Stimulated activated CD8-positive, alpha-beta memory T cell treated with anti-CD3 and anti-CD28 coated beads, Interleukin-7, amount 100 ng/mL, for 4 hours (primary cell): ENCODE measurements at places on chromosomes 2 and 18.

GRCh38 chr2:144426981-144427479 lies 92.9 kb downstream of the ZEB2 start:
- DNase-seq: no peak

DNA sequence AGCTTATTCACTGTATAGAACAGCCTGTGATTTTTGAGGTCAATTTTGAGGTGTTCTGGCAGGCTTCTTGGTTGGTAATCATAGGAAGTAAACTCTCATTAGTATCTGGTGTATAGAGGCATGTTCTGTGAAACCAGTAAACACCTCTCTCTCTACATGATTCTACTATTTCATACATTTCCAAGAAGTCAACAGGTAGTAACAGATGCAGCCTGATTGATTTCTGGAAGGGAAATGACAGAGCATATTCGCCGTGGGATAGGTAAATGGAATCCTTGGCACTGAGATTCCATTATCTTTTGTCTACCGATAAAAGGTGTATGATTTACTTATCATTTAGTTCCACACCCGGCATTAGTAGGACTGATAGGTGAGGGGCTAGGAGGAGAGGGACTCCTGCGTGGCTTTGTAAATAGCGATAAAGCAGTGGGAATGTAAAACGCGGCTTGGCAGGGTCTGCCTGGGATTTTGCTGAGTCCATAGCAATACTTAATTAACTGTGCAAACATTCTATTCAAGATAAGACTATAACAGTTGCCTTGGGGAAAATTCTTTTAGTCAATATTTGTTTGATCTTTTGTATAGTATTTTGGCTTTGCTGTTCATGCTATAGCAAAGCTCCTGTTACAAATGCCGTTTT lies 32.3 kb downstream of the LYPD6B start:
- no peak for DNase-seq

DNA sequence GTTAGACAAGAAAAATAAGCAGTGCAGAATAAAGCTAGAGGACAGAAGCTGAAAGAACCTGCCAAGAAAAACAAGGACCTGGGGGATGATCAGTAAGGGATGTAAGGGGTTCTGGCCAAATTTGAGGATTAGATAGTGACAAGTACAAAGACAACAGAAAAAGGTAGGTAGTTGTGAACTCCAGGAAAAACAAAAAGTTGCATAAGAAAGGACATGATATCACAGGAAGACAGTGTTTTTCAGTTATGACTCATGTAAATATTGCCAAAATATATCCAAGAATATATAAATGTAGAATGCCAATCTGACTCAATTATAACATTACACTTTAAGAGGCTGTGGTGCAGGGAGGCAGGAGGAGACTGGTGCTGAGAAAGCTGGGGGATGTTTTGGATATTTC lies 209.8 kb upstream of the SH3BP4 start:
- DNase-seq: no peak

DNA sequence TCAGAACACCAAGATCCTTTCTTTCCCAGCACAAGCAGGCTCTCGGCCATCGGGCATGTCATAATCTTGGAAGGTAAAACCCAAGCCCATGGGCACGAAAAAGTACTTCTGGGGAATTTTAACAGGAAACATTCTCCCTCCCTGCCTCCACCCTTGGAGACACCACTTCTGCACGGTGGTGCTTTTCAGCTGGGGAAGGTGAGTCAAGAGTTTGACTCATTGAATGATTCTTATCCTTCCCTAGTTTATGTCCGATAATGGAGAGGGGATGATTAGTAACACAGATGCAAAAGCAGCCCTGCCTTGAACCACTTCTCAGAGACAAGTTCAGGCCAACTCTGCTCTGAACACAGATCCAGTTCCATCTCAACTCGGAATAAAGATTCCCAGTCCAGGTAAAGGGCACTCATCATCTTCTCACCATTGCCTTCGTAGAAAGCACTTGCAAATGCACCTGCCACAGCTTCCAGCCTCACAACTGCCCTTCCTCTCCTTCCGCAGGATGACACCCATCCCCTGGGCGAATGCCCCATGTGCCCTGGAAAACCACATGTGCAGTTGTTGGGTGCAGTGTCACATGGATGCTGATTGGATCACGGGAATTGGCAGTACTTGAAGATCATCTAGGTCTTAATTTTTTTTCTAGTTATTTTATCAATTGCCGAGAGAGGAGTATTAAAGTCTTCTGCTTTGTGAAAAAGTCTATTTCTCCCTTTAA lies 136.2 kb downstream of the PXDN start:
- DNase-seq: no peak

DNA sequence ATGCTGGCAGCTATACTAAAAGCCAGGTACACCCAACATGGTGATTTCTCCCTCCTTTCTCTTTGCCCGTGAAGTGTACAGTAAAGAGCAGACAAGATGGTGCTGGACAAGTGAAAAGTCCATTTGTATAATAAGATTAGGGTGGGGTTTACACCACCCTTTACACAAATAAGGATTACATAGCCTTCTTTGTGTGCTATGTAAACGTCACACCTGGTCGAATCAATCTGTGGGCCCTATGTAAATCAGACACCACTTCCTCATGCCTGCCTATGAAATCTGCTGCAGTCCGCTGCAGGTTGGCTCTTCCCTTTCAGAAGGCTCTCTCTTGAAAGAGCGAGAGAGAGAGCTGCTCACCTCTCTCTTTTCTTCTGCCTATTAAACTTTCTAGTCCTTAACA lies 1054.3 kb upstream of the SLC39A10 start:
- DNase-seq: no peak

- no peak for DNase-seq
These were observed 8.9 kb downstream of the INPP4A start for GRCh38 chr2:98453531-98453930.

GRCh38 chr2:196459539-196459938 lies 180.0 kb upstream of the CCDC150 start:
- no peak for DNase-seq

GRCh38 chr2:60958361-60958760 lies 59.2 kb upstream of the PEX13 start:
- no peak for DNase-seq

GRCh38 chr18:42413870-42414269 lies 458.8 kb downstream of the PIK3C3 start:
- no peak for DNase-seq

DNA sequence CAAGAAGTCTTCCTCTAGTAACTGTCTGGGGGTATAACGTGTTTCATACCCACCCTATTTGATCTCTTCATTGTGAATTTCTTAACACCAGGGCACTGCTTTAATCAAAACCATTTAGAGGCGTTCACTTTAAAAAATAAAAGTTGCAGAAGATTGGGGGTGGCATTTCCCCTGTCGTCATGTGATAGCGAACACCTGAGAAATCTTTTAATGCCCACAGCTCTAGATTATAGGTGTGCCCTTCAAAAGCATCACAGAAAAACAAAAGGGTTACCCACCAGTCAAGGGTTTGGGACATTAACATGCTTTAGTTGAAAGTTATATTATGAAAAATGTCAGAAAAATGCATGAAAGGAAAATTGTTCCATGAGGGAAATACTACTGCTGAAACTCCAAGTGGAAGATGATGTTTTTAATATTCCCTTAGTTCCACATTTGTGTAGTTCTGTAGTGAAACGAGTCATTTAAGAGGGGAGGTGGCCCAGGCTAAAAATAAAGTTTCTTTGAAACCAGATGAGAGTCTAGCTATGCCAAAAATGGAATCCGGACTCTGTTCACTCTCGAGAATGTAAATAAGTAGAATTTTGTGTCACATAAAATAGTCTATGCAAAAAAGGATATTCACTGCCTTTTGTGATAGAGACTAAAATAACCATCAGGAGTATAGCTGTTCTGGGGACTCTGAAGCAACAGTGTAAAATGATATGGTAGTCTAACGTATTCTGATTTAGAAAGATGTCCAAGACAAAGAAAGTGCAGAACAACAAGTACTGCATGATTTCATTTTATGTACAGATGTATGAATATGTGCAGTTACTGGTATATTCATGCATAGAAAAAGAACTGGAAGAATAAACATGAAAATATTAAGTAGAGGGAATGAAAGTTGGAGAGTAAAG lies 95.3 kb downstream of the TMEM247 start:
- DNase-seq: no peak

GRCh38 chr18:39494211-39494896 lies 1928.8 kb upstream of the CELF4 start:
- no peak for DNase-seq

GRCh38 chr18:78586586-78586985 lies 393.0 kb upstream of the SALL3 start:
- no peak for DNase-seq

DNA sequence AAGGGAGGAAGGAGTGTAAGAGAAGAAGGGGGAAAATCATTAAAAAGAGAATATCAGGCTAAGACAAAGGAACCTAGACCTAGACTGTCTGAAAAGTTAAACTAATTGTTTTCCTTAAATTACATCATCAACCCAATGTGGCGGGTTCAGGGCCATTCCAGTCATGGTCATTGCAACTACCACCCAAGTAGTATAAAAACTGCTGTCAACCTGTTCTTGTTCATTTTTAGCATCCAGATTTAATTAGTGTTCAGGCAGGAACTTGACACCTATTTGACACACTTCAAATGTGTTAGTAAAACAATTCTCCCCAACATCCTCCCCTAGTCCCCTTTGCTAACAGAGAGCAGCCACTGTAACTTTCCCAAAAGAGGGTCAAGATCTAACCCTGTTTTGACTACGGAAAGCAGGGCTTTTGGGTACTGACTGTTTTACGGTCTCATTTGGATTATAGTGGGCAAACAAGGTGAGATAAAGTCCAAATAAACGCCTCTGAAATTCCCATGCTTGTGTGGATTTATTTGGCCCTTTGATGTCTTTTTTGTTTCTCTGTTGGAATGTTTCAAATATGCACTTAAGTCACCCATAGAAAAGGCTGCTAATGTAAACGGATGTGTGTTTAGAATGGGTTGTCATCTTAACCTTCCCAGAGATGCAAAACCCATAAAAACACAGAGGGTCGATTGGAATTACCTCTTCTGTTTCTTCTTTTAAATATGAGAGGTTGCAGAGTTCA lies 19.3 kb upstream of the TANC1 start:
- DNase-seq: no peak

DNA sequence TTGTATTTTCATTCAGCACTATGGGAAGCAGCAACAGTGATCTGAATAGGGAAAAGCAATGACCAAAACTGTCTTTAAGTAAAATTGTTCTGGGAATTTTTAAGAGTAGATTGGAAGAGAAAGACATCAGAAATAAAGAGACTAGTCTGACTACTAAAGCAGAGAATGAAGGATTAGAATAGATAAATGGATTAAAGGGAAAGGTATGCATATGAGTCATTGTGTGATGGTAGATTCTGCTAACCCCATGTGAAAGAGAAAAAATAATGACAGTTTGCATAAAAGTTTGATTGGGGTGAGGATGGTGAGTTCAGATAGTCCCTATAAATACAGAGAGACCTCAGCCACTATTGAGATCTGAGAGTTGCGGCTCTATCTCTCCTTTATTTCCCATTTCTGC lies 139.6 kb upstream of the DCC start:
- DNase-seq: no peak

- DNase-seq: no peak
These were observed 2.7 kb downstream of the CDH20 start for GRCh38 chr18:61335684-61336555.

- DNase-seq: no peak
These were observed 139.0 kb downstream of the UXS1 start for GRCh38 chr2:106054880-106055655.

DNA sequence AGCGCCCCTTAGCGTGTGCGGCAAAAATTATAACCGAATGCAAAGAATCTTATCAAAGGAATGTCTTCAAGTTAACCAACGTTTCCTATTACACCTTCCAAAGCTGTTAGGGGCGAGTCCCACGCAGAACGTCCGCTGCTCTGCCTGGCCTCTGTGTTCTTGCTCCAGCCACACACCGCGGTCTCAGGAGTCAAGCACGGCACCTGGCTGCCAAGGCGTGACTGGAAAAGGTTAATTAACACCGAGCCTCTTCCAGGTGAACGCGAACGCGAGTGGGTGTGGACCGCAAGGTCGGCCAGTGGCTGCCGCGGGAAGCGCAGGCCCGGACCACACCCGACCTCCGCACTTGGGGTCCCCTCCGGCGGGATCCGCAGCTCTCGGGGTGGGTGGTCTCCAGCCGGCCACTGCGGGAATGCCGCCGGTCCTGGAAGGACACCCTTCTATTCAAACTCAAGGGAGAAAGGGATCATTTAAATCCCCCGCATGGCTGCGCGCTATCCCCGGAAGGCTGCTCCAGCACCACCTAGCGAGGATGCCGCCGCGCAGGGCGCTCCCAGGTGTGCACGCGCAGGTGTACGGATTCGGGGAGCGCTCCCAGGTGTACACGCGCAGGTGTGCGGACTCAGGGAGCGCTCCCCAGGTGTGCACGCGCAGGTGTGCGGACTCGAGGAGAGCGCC lies 830 bp downstream of the CYB5A start:
- DNase-seq: no peak

GRCh38 chr2:158686210-158686691 lies 108.9 kb upstream of the DAPL1 start:
- no peak for DNase-seq

GRCh38 chr2:191150600-191151330 lies at the start of gene STAT4:
STAT4 (minus strand) TSS chr2:191150994; CDS start chr2:191148203, 2,791 bp downstream.
- peak; percentile 86 for DNase-seq

- DNase-seq: no peak
These were observed 134.5 kb downstream of the MEIS1 start for GRCh38 chr2:66569321-66569851.

DNA sequence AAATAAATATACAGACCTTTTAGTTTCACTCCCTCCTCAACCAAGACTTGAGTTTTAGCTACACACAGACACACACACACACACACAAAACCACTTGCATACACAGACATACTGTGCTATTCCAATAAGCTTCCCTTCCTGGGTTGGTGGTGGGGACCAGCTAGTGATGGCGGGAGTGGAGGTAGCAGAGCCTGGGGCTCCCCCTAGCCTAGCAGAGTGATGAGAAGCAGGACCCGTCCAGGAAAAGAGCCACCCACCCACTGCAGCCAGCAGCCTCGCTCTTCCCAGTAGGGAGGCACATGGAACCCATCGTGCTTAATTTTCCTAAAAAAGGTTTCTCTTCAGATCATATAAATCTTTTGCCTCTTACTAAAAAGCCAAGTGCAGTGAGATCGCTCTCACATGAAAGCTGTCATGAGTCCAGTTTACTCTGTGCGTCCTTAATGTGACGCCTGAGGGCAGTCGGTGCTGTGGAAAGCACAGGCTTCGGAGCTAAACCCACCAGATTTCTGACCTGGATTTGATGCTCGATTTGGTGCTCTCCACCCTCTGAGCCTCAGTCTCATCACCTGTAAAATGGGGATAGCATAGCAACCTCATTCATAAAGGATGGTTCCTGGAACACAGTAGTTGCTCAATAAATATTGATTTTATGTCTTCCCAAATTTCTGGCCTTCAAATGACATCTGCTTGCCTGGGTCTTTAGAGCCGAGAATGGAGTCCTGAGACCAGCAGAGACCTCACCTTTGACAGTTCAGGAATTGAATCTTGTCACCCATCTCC lies 60.1 kb upstream of the YWHAQ start:
- no peak for DNase-seq

GRCh38 chr2:183519371-183520056 lies 395.3 kb downstream of the NUP35 start:
- DNase-seq: no peak

- no peak for DNase-seq
These were observed 14.3 kb upstream of the MFF start for GRCh38 chr2:227310756-227311110.
